ENCODE measurements at places on chromosomes 6 and 20. TPM values are rescaled to one million over a fixed set of nuclear protein-coding genes. Genes with fewer than 3 reads are reported as not detected.

GRCh38 chr6:72288592-72288991 lies 333.3 kb upstream of the KCNQ5 start:
- H3K4me3 ChIP-seq, result no peak overlapping the region
- no peaks in the 10 kb centered on the region for H3K36me3 ChIP-seq
- no peaks in the 10 kb centered on the region for H3K27me3 ChIP-seq
- no peak for DNase-seq

DNA sequence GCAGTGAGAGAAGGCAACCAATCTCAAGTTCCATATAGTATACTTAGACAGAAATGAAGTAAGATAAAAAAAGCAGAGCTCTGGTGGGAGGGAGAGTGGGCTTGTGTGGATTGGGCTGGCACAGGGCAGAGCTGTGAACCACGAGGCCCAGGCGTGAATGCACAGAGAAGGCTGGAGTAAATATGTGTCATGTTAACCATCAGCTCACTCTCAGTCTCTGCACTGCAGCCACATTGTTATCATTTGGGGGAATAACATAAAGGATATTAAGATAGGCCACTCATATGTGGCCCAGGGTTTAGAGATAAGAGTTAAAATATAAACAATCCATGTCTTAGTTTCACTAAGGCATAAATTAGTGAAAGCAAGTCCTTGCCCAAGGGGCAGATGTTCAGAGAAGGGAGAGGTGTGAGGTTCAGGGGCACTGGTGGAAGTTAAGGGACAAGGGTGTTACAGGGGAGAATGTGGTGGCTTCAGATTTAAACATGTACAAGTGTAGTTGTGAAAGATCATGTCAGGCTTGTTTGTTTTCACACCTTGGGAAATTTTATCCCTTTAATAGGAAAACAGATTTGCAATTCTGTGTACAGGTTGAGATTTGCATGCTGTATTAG lies 14.4 kb downstream of the GMPR start:
- no peak overlapping the region for H3K4me3 ChIP-seq
- no peak overlapping the region for H3K27ac ChIP-seq

DNA sequence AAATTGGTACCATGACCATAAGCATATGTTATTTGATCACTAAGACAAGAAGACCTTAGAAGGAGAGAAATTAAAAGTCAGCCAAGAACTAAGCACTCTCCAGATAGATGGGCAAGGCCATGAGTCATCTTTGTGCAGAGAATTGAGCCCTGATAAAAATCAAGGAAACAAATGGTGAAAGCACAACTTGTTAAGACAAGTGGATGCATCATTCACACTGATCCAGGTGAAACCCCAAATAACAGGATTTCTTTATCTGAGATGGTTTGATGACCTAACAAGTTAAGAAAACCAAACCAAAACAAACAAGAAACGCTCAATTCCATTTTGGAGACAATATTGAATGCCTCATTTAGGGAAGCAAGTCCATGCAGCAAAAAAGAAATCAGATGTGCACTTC lies 121.6 kb downstream of the ADAT2 start:
- H3K27ac ChIP-seq, result no peak overlapping the region
- peaks cover 10% of the 10 kb centered on the region for H3K4me1 ChIP-seq
- H3K27me3 ChIP-seq, result no peaks in the 10 kb centered on the region
- no peak for DNase-seq
- no peak overlapping the region for H3K4me3 ChIP-seq

GRCh38 chr20:2698186-2698817 lies 5.7 kb downstream of the EBF4 start:
- no peaks in the 10 kb centered on the region for H3K27me3 ChIP-seq
- H3K4me3 ChIP-seq, result no peak overlapping the region
- no peaks in the 10 kb centered on the region for H3K36me3 ChIP-seq
- DNase-seq, result peak; percentile 80
- H3K27ac ChIP-seq, result no peak overlapping the region

- H3K36me3 ChIP-seq, result no peaks in the 10 kb centered on the region
- no peak for DNase-seq
- H3K4me3 ChIP-seq, result no peak overlapping the region
- peaks cover 5% of the 10 kb centered on the region for H3K4me1 ChIP-seq
- no peak overlapping the region for H3K27ac ChIP-seq
Observed at GRCh38 chr6:15574486-15574885, 88.3 kb downstream of the DTNBP1 start.

DNA sequence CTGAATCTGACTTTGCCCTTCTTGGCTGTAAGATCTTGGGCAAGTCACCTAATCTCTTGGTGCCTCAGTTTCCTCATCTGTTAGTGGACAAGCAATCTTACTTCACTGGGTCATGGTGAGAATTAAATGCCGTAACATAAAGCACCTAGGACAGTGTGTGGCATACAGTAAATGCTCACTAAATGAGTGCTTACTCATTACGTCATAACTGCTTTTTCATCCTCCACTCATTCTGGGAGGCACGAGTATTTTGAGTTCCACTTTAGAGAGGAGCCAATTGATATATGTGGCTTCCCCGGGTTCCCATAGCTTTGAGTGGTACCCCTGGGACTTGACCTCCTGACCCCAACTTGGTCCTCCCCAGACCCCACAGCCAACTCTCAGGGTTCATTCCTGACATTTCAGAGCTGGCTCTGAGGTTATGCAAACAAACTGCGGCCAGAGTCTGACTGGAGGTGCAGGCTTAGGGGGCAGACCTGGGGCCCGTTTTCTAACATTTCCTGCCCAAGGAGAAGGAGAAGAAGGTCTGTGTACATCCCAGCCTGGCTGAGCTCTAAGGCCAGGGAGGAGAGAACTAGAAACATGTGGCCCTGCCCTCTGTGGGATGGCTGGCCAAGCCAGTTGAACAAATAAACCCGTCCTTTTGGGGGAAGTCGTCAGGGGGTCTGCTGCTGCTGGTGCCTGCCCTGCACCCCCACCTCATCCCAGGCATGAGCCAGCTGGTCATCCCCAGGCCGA lies 5.8 kb downstream of the ANGPT4 start:
- no peak overlapping the region for H3K27ac ChIP-seq
- H3K4me1 ChIP-seq, result peaks cover 8% of the 10 kb centered on the region
- no peaks in the 10 kb centered on the region for H3K27me3 ChIP-seq

DNA sequence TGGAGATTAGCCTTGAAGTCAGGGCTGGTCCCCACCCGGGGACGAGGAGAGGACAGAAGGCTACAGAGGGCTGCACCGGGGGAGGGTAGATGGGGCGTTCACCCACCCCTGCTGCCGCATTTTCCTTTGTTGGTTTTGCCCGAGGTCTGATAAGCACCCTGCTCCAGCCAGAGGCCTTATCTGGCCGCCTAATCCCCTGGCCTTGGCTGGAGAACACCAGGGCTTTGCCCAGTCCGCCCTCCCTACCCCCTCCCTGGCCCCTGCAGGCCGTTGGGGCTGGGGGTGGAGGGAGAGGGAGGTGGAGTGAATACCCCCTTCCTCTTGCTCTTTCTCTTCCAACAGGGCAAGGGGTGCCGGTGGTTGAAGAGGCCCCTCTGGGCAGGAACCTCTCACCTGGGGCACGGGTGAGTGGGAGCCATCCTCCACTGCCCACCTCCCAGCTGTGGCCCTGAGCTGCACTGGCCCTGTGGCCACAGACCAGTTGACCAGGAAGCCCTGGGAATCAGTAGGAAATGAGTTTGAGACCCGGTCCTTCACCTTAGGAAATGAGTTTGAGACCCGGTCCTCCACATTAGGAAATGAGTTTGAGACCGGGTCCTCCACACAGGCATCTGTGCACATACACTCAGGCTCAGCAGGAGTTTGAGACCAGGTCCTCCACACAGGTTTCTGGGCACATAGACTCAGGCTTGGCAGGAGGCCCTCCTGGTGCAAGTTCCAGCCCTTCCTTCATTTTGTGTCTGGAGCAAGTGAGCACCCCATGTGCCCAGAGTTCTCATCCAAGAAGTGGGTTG lies 12.0 kb upstream of the GATA5 start:
- DNase-seq, result no peak
- peaks cover 15% of the 10 kb centered on the region for H3K4me1 ChIP-seq
- H3K27ac ChIP-seq, result no peak overlapping the region
- H3K4me3 ChIP-seq, result no peak overlapping the region

DNA sequence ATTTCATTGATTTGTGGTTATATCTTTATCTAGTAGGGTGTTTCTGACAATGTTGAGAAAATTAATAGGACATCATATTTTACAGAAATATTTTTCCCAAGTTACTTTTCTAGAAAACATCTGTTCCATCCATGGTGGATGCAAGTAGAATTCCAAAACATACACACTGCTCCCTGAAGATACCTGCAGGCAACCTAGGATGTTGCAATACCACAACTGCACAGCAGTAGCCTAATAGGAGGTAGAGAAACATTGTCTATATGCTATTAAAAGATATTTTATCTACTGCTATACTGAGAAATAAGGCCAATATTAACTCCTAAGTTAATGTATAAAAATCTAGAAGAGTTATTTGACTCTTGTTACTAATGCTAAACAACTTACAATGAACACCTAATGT lies 6.8 kb downstream of the ILRUN start:
- H3K4me1 ChIP-seq, result peaks cover 35% of the 10 kb centered on the region
- H3K36me3 ChIP-seq, result no peaks in the 10 kb centered on the region
- H3K27ac ChIP-seq, result no peak overlapping the region
- no peak for DNase-seq

DNA sequence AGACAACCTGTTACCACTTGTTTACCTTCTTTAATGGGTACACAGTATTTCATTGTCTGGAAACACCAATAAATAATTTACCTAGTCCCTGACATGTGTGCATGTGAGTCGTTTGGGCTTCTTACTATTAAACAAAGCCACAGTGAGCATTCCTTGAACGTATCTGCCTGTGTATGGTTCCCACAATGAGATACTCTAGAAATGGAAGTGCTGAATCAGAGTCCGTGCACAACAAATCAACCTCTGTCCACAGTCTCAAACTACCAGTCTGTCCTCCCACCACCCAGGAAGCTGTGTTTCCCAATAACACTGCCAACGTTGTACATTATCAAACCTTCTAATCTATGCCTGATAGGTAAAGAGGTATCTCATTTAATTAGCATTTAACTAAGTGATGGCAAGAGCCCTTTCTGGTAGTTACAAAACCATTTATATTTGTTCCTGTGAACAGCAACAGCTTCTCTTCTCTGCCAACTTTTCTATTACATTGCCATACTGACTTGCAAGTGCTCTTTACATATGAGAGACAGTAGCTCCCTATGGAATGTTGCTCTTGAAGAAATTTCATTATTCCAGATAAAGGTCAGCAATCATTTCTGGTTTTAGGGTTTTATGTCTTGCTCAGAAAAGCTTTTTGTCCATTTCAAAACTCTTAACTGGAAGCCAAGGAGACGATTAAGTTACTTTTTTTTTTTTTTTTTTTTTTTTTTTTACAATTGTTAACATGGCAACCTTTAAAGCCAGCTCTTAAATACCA lies 14.7 kb downstream of the JAG1 start:
- peaks cover 59% of the 10 kb centered on the region for H3K36me3 ChIP-seq
- no peaks in the 10 kb centered on the region for H3K27me3 ChIP-seq
- no peak overlapping the region for H3K4me3 ChIP-seq
- DNase-seq, result no peak

GRCh38 chr20:22411627-22412450 lies 172.5 kb downstream of the FOXA2 start:
- H3K4me1 ChIP-seq, result no peaks in the 10 kb centered on the region
- no peaks in the 10 kb centered on the region for H3K36me3 ChIP-seq
- no peaks in the 10 kb centered on the region for H3K27me3 ChIP-seq
- no peak for DNase-seq
- H3K4me3 ChIP-seq, result no peak overlapping the region

GRCh38 chr20:56072165-56072564 lies 66.8 kb upstream of the CBLN4 start:
- H3K27me3 ChIP-seq, result no peaks in the 10 kb centered on the region
- H3K36me3 ChIP-seq, result no peaks in the 10 kb centered on the region
- no peak for DNase-seq
- H3K4me1 ChIP-seq, result no peaks in the 10 kb centered on the region

- no peak for DNase-seq
- peaks cover 35% of the 10 kb centered on the region for H3K4me1 ChIP-seq
- no peaks in the 10 kb centered on the region for H3K36me3 ChIP-seq
Observed at GRCh38 chr6:144661116-144661806, 376.1 kb downstream of the UTRN start.

DNA sequence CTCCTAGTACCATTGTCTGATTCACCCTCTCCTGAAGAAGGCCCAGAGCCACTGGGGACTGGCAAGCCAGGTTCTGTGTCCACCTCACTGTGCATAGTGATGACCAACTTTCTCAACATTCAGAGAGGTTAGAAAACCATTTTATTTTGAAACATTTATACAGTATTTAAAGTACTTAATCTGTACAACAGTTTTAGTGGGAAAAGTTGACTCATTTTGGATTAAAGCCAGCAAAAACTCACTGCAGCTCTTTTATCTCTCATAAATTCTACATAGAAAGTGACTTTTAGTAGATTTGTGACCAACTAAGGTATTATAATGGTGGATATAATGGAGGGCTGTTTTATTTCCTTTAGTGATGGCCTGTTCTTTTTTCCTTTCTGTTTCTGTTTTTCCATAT lies 9.7 kb downstream of the TULP4 start:
- no peak overlapping the region for H3K4me3 ChIP-seq
- DNase-seq, result no peak
- peaks cover 32% of the 10 kb centered on the region for H3K4me1 ChIP-seq
- H3K36me3 ChIP-seq, result no peaks in the 10 kb centered on the region
- no peak overlapping the region for H3K27ac ChIP-seq

DNA sequence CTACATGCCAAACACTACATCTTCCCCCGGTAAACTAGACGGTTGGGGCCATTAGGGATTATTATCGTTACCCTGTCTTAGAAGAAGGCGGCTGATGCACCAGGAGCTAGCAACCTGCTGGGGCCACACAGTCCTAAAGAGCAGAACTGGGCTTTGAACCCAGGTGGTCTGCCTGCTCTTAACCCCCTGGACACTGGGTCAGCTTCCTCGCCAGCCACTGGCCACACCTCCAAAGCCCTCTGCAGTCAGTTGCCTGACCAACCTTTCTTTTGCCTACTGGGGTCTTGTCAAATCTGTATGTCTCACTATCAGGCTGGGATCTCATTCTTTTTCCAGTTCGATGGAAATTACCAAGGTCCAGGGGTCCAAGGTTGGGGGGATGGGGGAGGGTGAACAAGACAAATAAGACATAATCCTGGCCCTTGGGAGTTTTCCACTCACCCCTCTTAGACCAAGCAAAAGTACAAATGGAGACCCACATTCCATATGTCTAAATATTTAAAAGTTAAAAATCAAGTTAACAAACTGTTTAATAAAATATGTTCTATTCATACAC lies 34.0 kb upstream of the FOXP4 start:
- no peak overlapping the region for H3K27ac ChIP-seq
- no peak overlapping the region for H3K4me3 ChIP-seq
- H3K36me3 ChIP-seq, result no peaks in the 10 kb centered on the region
- H3K27me3 ChIP-seq, result no peaks in the 10 kb centered on the region

GHRH gene
- not detected for total RNA-seq

GLP1R gene
- not detected for total RNA-seq

RAET1E gene
- 27.5 TPM for total RNA-seq

KHDC1 gene
- total RNA-seq, result 0.98 TPM

FOXC1 gene
- 9.8 TPM for total RNA-seq

PKIB gene
- 2.7 TPM for total RNA-seq

ATP6V1G2 gene
- 5.4 TPM for total RNA-seq
